HS-27A (cell line): ENCODE measurements at places on chromosomes 4 and X.

GRCh38 chr4:118883861-118884260 lies 4.8 kb upstream of the SYNPO2 start:
- DNase-seq, result no peak

DNA sequence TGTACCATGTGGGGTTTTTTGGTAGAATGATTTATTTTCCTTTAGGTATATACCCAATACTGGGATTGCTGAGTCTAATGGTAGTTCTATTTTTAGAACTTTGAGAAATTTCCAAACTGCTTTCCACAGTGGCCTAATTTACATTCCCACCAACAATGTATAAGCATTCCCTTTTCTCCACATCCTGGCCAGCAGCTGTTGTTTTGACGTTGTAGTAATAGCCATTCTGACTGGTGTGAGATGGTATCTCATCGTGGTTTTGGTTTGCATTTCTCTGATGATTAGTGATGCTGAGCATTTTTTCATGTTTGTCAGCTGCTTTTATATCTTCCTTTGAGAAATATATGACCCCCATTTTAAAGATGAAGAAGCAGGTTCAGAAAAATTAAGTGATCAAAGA lies 153.7 kb downstream of the CBR4 start:
- no peak for DNase-seq

- DNase-seq, result no peak
Measured at GRCh38 chr4:118175506-118175905, 141.2 kb downstream of the NDST3 start.

DNA sequence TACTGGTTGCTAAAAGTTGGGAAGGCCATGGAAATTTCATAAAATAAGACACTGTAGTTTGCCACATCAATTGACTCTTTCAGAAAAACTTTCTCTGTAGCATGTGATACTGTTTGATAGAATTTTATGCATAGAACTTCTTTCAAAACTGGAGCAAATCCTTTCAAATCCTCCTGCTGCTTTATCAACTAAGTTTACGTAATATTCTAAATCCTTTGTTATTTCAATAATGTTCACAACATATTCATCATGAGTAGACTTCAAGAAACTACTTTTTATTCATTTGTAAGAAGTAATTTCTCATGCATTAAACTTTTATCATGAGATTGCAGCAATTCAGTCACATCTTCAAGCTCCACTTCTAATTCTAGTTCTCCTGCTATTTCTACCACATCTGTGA lies 199.3 kb downstream of the PCDH18 start:
- no peak for DNase-seq

- DNase-seq, result no peak
Measured at GRCh38 chrX:155966876-155967275, 30.6 kb upstream of the IL9R start.

DNA sequence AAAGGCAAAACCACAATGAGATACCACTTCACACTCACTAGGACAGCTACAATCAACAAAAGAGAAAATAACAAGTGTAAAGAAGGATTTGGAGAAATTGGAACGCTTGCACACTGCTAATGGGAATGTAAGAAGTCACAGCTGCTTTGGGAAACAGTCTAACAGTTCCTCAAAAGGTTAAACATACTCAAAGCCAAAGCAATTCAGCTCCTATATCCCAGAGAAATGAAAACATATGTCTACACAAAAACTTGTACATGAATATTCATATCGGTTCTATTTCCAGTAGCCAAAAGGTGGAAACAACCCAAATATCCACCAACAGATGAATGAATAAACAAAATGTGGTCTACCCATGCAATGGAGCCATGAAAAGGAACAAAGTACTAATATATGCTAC lies 64.0 kb downstream of the TEC start:
- DNase-seq, result no peak

DNA sequence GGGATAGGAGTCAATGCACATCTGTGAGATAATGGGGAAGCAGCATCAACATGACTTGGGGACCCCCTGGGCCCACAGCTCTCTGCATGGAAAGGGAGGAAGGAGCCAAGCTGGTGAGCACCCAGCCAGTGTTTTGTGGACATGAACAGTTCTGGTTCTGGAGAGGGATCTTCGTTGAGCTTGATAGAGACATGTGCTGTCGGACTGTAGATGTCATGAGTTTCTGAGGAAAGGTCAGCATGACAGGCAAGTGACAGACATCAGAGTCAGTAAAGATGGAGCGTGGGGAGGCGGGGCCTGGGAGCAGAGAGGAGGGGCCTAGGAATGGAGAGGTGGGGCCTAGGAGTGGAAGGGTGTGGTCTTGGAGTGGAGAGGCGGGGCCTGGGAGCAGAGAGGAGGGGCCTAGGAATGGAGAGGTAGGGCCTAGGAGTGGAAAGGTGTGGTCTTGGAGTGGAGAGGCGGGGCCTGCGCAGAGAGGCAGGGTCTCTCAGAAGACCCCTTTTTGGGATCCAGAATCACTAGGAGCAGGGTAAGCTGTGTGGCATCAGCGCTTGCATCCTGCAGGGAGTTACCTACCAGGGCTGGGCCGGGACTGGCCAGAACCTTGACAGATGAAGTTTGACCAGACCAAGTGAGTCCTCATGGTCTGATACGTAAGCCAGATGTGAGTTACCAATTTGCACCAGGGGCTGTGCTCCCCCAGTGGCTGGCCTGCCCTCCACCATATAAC lies 33.7 kb downstream of the PIGG start:
- DNase-seq, result no peak

GRCh38 chr4:41361794-41362526 lies 105.2 kb downstream of the UCHL1 start:
- no peak for DNase-seq

GRCh38 chr4:102606261-102606660 lies 105.1 kb downstream of the NFKB1 start:
- DNase-seq, result no peak

DNA sequence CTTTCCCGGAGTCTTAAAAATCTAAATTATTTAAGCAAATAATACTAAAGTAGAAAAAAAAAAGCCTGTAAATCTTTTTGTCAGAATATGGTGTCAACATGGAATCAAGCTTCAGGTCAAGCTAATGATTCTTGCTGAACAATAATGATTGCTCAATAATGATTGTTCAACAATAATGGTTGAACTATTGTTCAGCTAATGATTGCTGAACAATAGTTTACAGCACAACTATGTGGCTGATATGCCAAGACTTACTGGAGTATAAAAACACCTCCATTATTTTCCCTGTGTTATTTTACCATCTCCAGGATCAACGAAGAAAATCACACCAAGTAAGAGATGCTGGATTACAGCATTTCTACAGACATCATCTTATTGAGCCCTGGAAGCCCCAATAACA lies 35.1 kb upstream of the SMIM31 start:
- DNase-seq, result no peak

GRCh38 chr4:118711052-118711451 lies 25.9 kb downstream of the METTL14 start:
- no peak for DNase-seq

GRCh38 chrX:133175162-133175561 lies 43.0 kb downstream of the TFDP3 start:
- no peak for DNase-seq
